ENCODE measurements at places on chromosomes 6 and 20.

DNA sequence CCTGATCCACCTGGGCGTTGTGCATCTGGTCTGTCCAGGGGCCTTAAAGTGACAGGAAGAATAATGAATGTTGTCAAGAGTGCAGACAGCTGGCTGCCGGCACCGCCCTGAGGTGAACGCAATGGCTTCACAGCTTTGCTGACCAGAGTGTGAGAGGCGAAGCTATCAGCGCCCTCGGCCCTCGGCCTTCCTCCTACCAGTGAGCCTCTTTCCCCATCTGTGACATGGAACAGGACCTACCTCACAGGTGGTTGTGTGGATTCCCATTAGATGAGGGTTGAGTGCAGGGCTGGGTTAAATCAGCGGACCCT, 54.8 kb downstream of the CTCFL start:
- DNase-seq = no peak

DNA sequence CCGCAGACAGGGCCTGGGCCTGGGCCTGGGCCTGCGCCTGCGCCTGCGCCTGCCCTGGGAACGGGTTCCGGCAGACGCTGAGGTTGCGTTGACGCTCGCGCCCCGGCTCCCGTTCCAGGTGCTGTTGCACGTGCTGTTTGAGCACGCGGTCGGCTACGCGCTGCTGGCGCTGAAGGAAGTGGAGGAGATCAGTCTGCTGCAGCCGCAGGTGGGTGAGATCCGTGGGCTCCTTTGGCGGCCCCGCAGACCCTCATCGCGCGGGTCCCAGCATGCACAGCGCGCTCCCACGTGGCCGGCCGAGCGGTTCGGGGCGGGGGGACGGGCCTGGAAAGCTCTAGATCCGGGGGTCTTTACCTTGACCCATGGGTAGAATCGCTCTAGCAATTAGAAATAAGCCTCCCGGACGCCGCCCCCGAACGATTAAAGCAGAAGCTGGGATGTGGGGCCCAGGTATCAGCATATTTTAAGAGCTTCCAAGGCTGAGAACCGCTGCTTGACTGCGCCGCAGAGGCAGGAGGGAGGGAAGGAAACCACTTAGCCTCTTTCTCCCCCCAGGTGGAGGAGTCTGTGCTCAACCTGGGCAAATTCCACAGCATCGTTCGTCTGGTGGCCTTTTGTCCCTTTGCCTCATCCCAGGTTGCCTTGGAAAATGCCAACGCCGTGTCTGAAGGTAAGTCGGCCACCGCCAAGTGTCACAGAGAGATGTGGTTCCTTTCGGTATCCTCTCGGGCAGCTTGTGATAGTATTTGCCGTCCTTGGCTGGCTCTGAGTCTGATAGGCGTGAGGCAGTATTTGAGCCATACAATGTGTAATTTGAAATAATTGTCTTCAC, 508 bp downstream of the NOP56 start:
- no peak for DNase-seq

GRCh38 chr20:3123542-3123941, 36.1 kb downstream of the FASTKD5 start:
- DNase-seq = no peak

DNA sequence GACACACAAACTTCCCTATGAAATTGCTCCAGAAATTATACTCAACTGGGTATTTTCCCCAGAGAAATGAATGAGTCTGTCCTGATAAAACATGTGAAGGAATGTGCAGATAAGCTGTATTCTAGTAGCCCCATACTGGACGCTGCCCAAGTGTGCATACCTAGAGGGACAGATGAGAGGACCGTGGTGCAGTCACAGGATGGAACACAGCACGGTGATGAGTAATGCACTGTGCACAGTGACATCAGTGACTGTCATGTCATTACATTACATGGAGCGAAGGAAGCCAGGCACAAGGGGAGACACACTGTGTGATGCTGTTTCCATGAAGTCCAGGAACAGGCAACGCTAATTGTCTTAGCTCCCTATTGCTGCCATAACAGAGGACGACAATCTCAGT, 155.5 kb downstream of the CDH4 start:
- DNase-seq = no peak

DNA sequence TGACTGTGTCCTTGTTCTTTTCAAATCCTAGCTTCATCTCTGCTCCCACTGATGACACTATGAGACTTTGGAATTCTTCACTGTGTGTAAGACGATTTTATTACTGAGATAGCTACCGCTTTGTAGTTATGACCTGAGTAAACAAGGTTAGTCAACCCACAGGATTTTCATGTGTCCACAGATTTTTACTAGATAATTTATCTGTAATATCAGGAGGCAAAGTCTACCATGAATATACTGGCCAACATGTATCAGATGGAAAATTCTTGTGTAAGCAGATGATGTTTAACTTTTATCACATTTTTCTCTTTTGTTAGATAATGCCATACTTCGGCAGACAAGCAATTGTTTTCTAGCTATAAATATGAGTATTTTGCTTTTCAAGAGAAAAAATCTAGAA, 119.8 kb downstream of the SGK1 start:
- no peak for DNase-seq

GRCh38 chr6:117463762-117464665, 18.5 kb upstream of the DCBLD1 start:
- no peak for DNase-seq

- DNase-seq = no peak
Measured at GRCh38 chr20:44264287-44264686, 17.2 kb downstream of the GDAP1L1 start.

DNA sequence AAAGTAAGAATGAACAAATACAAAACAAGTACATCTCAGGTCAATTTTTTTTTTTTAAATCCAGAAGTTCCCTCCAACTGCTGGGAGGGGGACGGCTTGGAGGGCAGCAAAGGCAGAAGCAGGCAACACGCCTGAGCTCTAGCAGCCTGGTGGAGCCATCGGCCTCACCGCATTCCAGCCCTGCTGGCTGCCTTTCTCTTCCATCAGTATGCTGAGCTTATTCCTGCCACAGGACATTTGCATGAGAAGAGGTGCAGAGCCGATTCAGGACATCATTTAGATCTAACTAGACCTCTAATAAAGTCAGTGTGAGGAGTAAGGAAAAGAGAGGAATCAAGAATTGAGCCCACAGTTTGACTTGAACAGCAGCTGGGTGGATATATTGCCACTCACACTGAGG, 318.8 kb downstream of the ZFAND3 start:
- DNase-seq = no peak

- DNase-seq = no peak
Measured at GRCh38 chr6:136775548-136775947, 16.7 kb downstream of the MAP3K5 start.

GRCh38 chr6:136763716-136764516, 28.4 kb downstream of the MAP3K5 start:
- no peak for DNase-seq

DNA sequence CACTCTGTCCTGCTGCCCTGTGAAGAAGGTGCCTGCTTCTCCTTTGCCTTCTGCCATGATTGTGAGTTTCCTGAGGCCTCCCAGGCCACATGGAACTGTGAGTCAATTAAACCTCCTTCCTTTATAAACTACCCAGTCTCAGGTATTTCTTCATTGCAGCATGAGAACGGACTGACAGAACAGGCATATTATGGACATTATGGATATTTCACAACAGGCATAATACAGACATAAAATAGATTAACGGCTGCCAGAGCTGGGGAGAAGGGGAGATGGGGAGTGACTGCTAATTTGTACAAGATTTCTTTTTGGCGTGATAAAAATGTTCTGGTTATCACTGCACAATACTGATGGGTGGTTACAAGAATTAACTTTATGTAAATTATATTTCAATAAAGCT, 29.4 kb downstream of the TRPC4AP start:
- no peak for DNase-seq

GRCh38 chr20:12928755-12929401, 79.9 kb upstream of the SPTLC3 start:
- DNase-seq = no peak

GRCh38 chr20:43695571-43695970, 28.7 kb downstream of the MYBL2 start:
- no peak for DNase-seq

DNA sequence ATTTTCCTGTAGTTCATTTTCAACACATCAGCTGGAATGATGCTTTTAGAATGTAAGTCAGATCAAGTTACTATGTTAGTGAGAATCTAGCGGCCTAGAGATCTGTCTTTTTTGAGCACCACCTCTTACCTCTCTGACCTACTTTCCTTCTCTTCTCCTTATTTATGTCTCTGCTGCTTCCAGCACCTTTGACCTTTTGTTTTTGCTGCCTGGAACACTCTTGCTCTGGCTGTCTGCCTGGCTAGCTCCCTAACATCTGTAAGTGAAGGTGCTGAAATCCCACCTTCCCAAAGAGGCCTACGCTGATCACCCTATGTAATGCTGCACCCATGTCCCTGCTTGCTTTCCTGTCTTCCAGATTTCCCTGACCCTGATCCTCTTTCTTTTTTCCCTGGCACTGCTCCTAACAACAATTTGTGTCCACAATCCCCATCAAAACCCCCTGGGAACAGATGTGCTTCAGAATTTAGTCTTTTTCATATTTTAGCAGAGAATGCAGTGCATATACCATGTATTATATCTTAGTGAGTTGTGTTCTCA, 87.8 kb downstream of the RFPL4B start:
- DNase-seq = no peak

DNA sequence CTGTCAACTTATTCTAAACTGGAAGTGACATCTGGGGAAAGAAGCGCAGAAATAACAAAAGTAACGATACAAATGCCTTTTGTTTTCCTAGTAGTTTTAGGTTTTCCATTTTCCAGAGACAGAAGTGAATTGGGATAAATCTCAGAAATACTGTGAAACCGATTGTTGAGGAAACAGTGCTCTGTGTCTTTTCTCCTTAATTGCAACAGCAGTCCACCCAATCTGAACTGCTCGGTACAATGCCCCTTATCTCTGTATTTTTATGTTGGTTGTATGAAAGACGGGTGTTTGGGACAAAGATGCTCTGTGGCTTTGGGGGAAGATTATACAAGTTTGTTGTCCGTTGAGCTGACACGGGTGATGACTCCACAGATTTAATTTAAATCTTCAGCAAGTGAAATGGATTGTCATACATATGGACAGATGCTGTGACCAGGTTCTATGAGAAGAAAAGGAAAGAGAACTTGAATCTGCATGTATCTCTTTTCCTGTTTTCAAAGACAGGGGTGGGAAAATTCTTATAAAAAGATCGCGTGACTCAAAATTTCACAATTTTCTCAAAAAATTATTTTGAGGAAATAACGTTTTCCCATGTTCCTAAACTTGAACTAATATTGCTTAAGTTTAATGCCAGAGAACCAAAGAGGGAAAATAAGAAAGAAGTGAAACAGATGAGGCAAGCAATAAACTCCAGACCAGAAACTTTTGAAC, 41.2 kb downstream of the SASH1 start:
- no peak for DNase-seq

DNA sequence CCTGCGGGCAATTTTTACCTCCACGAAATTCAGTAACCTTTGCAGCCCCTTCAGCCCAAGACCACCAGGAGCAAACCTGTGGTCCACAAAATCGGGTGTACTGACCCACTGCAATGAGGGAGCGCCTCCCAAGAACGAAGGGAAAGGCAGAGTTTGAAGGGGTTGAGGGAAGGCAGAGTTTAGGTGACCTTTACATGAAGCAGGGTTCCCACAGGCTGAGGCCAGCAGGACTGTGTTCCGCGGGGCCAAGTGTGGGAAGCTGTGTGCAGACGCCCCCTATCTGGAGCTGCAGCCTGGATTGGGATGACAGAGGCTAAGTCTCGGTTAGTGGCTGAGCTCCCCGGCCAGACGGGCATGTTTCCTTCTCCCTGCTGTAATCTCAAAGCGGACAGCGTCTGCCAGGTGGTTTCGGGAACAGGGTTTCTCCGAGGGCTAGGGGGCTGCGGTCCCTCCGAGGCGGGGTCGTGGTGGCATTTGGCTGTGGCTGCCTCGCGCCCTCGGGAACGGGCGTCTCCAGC, 826 bp upstream of the PYGB start:
- no peak for DNase-seq

- DNase-seq = no peak
Measured at GRCh38 chr6:3419624-3420272, 37.1 kb downstream of the SLC22A23 start.

DNA sequence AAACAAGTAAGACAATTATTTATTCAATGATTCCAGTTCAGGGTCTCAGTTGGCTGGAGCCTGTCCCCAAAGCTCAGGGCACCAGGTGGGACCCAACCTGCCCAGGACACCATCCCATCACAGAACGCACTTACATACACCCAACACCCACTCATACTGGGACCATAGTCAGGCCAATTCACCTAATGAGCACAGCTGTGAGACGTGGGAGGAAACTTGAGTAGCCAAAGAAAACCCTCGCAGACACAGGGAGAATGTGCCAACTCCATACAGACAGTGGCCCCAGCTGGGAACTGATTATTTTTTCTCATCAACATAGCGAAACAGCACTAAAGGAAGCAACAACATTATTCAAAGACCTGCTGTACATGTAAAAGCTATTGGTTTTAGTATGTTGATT, 58.6 kb upstream of the DOK5 start:
- no peak for DNase-seq

DNA sequence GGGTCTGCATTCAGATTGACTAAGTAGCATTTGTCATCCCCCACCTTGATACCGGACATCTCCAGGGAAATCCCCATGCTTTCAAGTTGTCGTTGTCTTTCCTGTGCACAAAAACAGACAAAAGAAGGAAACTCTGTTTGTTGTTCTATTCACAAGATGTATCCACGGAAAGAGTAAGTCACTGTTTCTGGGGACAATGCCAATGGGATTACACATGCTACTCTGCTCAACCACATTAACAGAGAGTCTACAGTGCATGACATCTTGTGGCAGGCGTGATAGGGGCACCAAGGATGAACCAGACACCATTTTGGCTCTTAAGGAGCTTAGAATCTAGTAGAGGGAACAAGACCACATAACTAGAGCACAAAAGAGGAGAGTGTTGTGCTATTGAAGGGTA, 124.4 kb upstream of the NUP153 start:
- DNase-seq = no peak

DNA sequence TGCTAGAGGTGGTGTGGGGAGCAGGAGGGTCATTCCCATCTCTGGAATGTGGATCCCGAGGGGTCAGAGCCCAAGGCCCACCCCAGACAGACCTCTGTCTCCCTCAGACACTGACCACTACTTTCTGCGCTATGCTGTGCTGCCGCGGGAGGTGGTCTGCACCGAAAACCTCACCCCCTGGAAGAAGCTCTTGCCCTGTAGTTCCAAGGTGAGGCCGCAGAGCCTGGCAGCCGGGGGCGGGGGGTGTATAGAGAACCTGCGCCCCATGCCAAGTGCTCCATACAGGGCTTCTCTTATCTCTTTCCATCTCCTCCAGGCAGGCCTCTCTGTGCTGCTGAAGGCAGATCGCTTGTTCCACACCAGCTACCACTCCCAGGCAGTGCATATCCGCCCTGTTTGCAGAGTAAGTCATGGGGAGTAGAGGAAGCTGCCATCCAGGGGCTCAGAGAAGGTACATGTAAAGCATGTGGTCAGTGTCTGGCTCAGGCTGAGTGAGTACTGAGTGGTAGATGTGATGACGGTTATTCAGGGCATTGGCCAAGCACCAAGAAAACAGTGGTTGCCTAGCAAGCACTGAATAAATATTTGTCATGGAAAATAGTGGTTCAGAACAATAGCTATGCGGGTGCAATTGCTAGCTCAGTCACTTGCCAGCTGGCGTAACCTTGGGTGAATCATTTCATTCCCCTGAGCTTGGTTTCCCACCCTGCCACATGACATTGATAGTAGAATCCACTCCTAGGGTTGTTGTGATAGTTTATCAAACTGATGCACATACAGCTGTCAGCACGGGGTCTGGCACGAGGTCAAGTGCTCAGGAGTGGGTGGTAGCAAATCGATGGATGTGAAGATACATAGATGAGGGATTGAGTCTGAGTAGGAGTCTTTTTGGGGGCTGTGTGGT, 3.5 kb downstream of the PIGT start:
- no peak for DNase-seq
